ENCODE measurements at places on chromosomes 7 and 10.
A peak's percentile ranks its signal among the peaks of the same experiment; 100 is the strongest.

DNA sequence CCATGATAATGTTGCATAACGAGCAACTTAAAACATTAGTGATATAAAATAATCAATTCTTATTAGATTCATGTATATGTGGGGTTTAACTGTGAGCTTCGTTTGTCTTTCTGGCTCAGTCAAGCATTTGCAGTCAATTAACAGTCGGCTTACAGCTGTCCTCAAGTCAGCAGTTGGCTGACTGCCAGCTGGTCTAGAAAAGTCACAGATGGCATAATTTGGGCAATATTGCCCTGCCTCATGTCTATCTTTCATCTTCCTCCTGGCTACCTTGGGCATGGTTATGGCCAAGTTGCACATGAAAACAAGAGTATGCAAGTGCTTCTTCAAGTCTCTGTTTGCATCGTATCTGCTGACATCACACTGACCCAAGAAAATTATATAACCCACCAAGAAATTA lies 186.1 kb upstream of the ZWINT start:
- DNase-seq = no peak
- H3K27me3 ChIP-seq = no peaks in the 10 kb centered on the region
- no peaks in the 10 kb centered on the region for H3K4me1 ChIP-seq
- no peak overlapping the region for H3K27ac ChIP-seq
- no peaks in the 10 kb centered on the region for H3K36me3 ChIP-seq

DNA sequence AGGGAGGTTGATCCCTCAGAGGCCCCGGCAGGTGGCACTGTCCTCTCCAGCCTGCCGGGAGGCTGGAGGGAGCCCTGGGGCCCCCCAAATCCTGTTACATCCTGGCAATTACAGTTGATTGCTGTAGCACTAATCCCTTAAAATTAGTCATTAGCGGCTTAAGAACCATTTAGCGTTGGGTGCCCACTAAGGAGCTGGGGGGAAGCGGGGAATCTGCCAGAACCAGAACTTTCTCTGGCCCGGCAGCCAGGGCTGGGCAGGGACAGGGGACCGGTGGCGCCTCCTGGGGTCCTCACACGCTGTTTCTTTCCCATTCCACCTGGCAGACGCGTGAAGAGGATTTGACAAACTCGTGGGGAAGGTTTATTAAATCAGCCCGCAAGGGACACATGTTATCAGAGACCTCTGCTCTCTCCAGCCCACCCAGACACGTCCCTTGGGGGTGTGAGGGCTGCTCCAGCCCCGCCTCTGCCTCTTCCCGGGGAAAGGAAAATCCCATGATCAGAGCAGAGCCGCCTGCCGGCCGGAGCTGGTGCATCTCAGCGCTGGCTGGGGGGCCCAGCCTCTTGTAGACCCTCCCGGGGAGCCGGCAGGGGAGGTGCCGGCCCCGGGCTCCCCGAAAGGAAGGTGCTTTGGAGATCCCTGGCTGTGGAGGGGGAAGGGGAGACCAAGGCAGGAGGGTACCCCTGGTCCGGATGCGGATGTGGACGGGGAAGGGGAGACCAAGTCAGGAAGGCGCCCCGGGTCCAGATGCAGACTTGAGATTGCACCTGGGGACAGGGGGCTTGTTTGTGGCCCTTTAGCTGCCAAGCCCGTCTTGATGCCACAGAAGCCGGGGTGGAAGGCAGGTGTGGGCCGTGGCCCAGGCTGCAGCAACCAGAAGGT lies 142.7 kb downstream of the ELFN1 start:
- H3K4me1 ChIP-seq = no peaks in the 10 kb centered on the region
- peak; percentile 29 for DNase-seq
- H3K27ac ChIP-seq = no peak overlapping the region
- no peaks in the 10 kb centered on the region for H3K27me3 ChIP-seq
- peaks cover 13% of the 10 kb centered on the region for H3K36me3 ChIP-seq

GRCh38 chr7:48004032-48004431 lies 24.6 kb upstream of the HUS1 start:
- H3K27me3 ChIP-seq = no peaks in the 10 kb centered on the region
- no peak for DNase-seq
- H3K4me1 ChIP-seq = no peaks in the 10 kb centered on the region
- no peak overlapping the region for H3K27ac ChIP-seq

DNA sequence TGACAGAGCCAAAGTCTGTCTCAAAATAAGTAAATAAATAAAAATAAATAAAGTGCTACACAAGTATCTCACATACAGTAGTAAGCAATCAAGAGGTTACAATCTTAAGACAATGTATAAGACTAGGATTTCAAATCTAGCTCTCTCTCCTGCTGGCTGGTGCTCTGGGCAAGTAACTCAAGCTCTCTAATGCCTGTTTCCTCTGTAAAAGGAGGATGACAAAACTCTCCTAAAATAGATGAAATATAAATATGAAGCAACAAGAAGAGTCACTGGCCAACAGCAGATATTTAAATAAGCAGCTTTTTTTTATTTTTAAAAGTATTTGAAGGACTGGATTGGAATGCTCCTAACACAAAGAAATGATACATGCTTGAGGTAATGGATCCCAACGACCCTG lies 7.2 kb downstream of the SFMBT2 start:
- no peak for DNase-seq
- peaks cover 26% of the 10 kb centered on the region for H3K4me1 ChIP-seq
- H3K36me3 ChIP-seq = peaks cover 5% of the 10 kb centered on the region

DNA sequence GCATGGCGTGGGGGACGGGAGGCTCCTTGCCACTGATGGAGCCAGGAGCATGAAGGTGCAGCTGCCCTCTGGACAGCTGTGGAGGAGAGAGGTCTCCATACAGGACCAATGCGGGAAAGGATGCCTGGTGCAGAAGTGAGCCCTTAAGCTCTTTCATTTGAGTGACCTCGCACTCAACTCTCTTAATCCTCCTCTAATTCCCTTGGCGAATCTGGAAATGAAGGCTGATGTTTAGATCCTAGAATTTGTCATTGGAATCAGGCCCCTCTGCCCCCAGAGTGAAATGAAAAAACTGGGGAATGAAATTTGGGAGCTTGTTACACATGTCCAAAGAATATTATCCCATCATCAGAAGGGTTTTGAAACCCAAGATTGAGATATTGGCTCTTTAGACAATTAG lies 639.5 kb downstream of the LRMDA start:
- H3K4me3 ChIP-seq = no peak overlapping the region
- H3K4me1 ChIP-seq = no peaks in the 10 kb centered on the region
- H3K36me3 ChIP-seq = no peaks in the 10 kb centered on the region
- DNase-seq = no peak

DNA sequence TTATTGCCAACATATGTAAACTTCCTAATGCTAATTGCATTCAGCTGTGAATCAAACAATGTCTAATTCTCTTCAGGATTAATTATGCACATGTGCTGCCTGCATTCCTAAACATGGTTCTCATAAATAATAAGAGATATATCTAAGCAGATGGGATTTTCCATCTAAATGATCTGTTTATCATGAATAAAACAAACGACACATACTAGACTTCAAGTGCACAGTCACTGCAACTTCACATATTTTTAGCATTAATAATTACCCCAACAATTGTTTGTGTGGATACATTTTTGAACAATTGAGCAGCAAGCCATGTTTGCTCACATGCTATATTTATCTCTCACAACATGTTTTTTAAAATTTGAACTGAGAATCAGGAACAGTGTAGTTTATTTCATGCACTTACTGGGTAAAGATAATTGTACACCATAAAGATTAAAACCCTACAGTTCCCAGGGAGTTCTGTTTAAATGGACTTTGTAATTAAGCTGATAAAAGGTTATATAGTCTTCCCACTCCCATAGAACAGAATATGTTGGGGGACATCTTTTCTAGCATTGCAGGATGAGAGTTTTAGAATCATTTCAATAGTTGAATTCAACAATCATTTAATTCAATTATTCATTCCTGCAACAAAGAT lies 378.5 kb downstream of the MDFIC start:
- no peaks in the 10 kb centered on the region for H3K27me3 ChIP-seq
- H3K36me3 ChIP-seq = no peaks in the 10 kb centered on the region
- no peak overlapping the region for H3K27ac ChIP-seq
- DNase-seq = no peak

DNA sequence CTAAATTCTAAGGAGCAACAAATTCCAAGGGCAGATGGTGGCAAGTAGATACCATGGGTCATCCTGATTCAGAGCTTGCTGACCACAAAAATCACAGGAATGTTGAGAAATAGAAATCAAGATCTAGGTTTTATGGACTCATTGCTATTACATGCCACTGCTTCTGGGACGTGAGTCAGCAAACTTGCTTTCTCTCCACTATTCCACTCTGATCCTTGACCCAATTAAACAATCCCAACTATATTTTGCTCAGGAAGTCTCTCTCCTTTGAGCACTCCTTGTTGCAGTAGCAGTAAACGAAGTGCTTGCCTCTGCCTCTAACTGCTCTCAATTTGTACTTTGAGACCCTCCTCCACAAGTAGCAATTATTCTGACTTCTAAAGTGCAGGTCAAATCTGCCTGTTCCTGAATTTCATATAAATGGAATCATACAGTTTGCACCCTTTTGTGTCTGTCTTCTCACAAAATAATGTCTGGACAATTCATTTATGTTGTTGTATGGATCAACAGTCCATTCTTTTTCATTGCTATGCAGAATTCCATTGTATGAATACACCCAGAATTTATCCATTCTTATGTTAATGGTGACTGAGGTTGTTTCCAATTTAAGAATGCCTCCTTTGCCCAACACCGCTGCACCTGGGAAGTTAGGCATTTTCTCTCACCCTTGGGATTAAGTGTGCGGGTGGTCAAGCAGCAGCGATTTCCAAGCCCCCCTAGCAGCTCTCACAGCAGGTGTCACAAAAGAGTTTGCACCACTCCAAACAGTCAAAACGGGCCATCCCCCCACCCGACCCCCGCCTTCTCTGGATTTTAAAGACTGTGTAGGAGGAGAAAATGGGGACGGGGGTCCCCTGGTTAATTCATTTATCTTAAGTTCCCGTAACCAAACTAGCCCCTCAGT lies 35.9 kb downstream of the ACSM6 start:
- no peak for DNase-seq
- H3K4me1 ChIP-seq = no peaks in the 10 kb centered on the region
- H3K4me3 ChIP-seq = peak overlapping the region; percentile 67
- no peak overlapping the region for H3K27ac ChIP-seq

DNA sequence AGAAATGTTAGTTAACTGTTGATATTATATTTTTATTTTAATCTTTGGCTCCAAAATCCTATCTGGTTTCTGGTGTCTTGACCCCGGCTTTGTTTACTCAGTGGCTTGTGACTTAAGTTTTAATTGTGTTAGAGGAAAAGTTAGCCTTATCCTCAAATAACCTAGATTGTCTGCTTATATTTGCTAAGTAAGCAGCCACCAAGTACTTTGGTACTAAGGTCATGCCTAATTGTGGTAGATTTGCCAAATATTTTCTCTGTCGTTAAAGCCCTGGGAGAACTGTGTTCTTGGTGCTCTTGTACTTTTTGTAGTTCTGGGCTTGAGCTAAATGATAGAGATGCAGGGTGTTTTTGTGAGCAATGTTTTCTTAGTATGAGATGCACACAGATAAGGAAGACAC lies 34.8 kb downstream of the GPR158 start:
- H3K4me3 ChIP-seq = no peak overlapping the region
- DNase-seq = no peak
- H3K27ac ChIP-seq = no peak overlapping the region
- H3K36me3 ChIP-seq = no peaks in the 10 kb centered on the region
- H3K4me1 ChIP-seq = no peaks in the 10 kb centered on the region

DNA sequence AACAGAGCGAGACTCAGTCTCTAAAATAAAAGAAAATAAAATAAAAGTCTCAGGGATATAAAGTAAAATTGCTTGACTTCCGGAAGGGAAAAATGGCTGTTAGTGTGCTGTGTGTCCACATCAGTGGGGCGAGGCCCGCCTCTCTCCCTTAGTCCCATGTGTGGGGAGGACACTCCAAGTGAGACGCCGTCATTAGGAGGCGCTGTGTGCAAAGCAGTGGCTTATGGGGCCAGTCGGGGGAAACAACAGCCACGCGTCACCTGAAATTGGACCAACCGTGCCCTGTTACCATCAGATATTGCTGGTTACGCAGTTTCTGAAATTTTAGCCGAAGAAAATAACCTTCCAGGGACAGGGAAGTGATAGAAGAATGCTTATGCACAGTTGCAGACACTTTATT lies 15.8 kb downstream of the SFXN4 start:
- no peak overlapping the region for H3K27ac ChIP-seq
- no peak overlapping the region for H3K4me3 ChIP-seq
- H3K27me3 ChIP-seq = no peaks in the 10 kb centered on the region
- H3K36me3 ChIP-seq = peaks cover 55% of the 10 kb centered on the region
- DNase-seq = no peak

DNA sequence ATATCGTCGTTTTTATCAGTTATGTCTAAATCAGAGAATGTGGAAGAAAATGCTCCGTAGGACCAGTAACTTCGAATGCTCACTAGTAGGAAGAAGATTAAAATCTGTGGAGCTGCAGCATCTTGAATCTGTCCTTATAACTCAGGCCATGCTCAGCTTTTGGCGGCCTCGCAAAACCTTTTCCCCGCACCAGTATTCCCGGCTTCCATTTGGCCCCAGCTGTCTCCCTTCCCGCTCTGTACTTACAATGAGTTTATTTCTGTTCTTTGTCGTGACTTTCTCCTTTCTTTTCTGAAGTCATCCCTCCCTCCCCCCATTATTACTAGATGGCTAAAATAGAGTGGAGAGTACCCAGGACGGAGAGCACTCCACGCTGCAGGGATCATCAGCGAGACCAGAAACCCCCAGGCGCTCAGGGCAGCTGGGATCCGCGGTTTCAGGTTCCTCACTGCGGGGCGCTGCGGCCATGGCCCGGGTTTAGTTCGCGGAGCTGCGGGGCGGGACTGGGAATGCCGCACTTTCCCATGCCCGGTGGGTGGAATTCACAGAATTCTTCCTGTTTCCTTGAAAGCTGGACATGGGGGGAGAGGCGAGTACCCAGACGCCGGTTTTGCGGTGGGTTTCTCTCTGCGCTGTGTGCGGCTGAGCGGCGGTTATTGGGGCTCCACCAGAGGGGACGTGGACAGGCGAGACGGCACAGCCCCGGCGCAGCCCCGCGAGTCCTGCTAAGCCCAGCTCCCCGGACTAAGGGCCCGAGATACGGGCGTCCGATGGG lies 183.5 kb downstream of the POM121L12 start:
- H3K27me3 ChIP-seq = no peaks in the 10 kb centered on the region
- H3K4me3 ChIP-seq = no peak overlapping the region
- no peaks in the 10 kb centered on the region for H3K4me1 ChIP-seq
- DNase-seq = no peak
- no peak overlapping the region for H3K27ac ChIP-seq

Data from CD4-positive, alpha-beta T cell (primary cell).